Effector CD4-positive, alpha-beta T cell (primary cell): ENCODE measurements at places on chromosomes 7 and 10.

- DNase-seq: no peak
Observed at GRCh38 chr10:44907556-44907955, 3.6 kb upstream of the TMEM72 start.

GRCh38 chr10:75746356-75746755 lies 314.9 kb downstream of the LRMDA start:
- DNase-seq: no peak

GRCh38 chr10:125001313-125002046 lies 59.6 kb downstream of the ZRANB1 start:
- no peak for DNase-seq

GRCh38 chr10:6609625-6610024 lies 29.5 kb upstream of the PRKCQ start:
- no peak for DNase-seq

DNA sequence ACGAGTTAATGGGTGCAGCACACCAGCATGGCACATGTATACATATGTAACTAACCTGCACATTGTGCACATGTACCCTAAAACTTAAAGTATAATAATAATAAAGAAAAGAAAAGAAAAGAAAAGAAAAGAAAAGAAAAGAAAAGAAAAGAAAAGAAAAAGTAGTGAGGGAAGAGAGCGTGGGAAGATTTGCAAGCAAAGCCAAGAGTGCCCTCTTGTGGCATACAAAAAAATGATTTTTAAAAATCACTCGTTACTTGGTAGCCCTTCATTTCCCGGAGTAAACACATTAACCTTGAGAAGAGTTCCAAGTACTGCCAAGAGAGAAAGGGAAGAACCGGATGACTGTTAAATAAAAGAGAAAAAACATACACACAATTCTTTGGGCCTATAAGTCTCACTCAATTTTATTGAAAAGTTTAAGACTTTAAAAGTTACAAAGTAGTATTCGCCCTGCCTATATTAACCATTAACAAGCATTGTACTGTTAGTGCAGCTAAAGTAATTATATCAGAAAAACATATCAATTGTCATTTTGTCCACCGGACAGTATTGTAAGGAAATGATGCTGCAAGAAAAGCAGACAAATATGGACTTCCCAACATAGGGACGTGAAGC lies 6.2 kb upstream of the CH25H start:
- DNase-seq: no peak

DNA sequence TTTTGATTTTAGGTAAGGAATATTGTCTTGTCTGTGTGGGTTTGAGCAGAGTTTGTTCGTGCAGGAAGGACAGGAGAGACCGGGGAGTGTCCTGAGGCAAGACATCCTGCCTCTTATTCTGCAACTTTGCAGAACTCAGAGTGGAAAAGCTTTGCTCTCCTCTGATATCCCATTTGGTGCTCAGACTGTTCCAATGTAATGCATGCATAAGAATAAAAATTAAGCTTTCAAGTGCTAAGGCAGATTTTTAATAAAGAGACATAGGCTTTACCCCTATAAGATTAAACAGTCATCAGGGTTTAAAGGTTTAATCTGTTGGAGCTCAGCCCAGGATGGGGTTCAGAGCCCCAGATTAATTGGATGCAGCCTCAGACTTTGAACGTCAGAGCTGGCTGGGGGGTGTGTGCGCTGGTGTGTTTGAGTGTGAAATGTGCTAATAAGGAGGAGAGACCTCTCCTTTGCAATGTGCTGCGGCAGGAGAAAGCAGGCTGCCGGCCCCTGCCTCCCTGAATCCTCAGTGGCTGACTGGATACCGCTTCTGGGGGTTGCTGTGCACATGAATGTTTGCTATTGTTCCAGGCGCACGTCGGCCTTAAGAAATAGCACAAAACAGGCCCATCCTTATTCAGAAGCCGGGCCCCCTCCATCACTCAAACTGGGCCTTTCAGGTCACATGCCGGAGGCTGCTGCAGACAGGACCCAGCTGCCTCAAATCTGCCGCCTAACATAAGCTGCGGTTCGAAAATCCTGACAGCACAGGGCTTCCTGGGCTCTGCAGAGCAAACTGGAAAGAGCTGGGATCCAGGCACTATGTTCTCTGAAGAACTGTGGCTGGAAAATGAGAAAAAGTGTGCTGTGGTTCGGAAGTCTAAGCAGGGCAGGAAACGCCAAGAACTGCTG lies 84.1 kb upstream of the PRR15 start:
- DNase-seq: no peak

- no peak for DNase-seq
Observed at GRCh38 chr7:145434811-145435210, 599.0 kb upstream of the TPK1 start.

GRCh38 chr7:45812946-45813345 lies 59.9 kb downstream of the CCDC201 start:
- no peak for DNase-seq

DNA sequence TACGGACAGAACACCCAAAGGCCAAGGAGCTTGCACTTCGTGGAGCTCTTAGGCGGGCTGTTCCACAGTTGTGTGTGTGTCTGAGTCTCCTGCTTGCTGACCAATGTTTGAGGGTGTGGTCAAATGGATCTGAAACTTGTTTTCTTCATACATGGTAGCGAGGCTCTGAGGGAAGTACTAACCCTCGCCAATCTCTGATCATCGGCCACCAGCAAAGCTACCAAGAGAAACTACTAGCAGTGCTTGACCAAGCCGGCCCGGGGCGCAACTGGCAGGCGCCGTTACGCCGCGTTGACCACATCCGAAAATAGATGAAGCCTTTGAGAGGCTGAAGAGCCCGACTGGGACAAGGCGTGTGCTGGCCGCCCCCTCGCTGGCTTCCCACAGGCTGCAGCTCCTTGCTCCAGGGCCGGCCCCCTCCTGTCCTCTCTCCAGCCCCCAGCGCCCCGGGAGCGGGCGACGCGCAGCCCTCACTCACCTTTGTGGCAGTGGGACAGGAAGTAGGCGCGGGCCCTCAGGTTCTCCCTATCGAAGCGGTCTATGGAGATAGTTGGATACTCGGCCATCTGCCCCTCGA lies 384 bp downstream of the DCLRE1C start:
- no peak for DNase-seq

DNA sequence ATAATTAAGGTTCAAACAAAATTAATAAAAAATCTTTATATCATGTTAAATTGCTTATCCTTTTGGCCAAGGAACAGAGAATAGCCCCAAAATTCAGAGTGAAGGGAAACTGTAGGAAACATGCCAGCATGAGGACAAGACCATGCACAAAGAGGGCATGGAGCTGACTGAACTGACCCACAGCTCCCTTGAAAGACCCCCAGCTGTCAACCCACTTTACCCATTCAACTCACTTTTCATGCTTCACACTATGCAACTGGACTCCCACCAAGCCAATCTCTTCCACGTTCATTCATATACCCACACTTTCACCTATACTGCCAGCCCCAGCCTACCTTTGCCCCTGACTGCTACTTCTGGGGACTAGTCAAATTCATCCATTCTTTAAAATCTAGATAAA lies 10.2 kb downstream of the FBXW4 start:
- DNase-seq: no peak

GRCh38 chr7:47451851-47452205 lies 130.1 kb downstream of the TNS3 start:
- no peak for DNase-seq

DNA sequence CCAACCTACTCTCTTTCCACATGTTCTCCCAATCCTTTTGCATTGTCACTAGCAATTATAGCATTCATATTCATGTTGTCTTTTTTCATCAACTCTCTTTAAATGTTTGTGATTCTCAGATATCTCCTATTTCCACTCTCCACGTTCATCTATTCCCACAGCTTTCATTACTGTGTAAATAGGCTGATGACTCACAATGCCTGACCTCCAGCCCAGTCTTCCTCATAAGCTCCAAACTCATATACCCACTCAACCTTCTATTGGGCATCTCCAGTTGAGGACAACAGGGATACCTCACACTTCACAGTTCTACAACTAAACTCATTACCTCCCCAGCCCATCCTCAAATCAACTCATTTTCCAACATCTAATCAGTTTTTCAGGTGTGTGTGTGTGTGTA lies 194.1 kb downstream of the DGKI start:
- DNase-seq: no peak

- DNase-seq: no peak
Observed at GRCh38 chr7:134356421-134356936, 39.7 kb upstream of the SLC35B4 start.

- DNase-seq: no peak
Observed at GRCh38 chr7:155694851-155695250, 50.4 kb downstream of the RBM33 start.

DNA sequence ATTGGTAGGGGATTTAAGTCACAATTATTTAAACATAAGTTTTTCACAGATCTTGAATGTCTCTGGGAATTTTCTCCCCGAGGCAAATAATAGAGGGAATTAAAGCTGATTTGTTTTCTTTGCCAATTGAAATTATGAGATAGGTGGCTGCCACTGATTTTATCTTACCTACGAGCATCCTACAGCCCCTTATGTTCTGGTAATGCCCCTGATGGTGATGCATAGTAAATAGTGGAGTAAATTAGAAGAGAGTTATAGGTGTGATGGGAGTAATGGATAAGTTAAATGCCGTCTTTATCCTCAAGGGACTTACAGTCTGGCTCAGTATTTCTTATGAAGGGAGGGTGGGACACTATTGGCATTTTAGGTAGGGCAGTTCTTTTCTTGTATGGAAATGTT lies 58.1 kb downstream of the HDAC9 start:
- DNase-seq: no peak

DNA sequence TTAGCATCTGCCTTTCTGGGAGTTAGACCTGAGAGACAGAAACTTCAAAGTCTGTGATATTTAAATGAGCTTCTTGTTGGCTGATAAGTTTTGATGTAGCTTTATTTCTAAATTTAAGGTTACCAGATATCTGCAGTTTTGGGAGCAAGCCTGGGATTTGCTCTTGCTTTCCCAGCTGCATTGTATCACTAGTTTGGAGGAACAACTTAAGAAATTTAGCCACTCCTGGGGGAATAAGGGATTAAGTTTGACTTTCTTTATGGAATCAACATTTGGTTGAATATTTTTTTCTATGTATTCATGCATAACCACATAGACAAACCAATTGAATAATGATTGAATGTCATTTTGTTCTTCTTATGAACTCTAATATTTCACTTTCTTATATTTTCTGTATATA lies 178.6 kb downstream of the POLR1F start:
- no peak for DNase-seq

GRCh38 chr10:93462881-93463280 lies 19.3 kb downstream of the MYOF start:
- DNase-seq: no peak

- DNase-seq: no peak
Observed at GRCh38 chr10:34041871-34042270, 707.4 kb upstream of the NRP1 start.

- no peak for DNase-seq
Observed at GRCh38 chr7:154541606-154542005, 461.3 kb downstream of the PAXIP1 start.

- DNase-seq: no peak
Observed at GRCh38 chr7:36982766-36983165, 258.5 kb upstream of the AOAH start.

GRCh38 chr10:43156590-43157341 lies 18.5 kb downstream of the CSGALNACT2 start:
- DNase-seq: no peak

DNA sequence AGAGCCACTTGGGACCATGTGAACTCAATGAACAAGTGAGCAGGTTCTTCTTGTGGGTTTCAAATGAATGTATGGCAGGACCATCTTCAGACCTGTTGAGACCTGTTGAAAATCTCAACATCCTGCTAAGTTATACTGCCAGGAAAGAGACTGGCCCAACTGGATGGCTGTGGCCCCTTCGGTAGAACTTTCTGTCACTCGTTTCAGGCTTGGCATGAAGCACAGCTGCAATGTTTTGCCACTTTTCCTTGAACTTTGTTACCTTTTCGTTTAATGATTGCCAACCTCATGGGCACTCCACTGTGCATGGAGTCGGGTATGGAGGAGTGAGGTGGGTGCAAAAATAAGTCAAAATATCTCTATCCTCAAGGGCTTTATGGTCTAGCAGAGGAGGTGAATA lies 36.7 kb upstream of the SLC35B4 start:
- no peak for DNase-seq

DNA sequence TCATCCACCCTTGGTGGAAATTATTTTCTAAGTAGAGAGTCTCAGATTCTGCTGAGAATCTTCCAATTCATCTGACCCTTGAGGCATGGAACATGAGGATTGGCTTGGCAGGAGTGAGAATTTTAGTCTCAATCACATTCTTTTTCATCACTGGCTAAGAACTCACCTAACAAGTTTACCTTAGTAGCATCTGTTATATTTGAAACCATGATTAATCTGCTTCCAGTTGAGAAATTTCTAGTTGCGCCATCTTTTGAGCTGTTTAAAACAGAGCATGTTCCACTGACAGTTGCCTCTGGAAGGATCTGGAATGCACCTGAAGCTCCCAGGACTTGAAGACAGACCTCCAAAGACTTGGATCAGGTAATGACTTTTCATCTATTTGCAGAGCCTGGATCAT lies at the start of gene LIPK:
TSS of gene LIPK (plus strand) at position 292 of the 400 bp plus-strand sequence. CDS start 18,295 bp downstream, outside the sequence.
- no peak for DNase-seq

DNA sequence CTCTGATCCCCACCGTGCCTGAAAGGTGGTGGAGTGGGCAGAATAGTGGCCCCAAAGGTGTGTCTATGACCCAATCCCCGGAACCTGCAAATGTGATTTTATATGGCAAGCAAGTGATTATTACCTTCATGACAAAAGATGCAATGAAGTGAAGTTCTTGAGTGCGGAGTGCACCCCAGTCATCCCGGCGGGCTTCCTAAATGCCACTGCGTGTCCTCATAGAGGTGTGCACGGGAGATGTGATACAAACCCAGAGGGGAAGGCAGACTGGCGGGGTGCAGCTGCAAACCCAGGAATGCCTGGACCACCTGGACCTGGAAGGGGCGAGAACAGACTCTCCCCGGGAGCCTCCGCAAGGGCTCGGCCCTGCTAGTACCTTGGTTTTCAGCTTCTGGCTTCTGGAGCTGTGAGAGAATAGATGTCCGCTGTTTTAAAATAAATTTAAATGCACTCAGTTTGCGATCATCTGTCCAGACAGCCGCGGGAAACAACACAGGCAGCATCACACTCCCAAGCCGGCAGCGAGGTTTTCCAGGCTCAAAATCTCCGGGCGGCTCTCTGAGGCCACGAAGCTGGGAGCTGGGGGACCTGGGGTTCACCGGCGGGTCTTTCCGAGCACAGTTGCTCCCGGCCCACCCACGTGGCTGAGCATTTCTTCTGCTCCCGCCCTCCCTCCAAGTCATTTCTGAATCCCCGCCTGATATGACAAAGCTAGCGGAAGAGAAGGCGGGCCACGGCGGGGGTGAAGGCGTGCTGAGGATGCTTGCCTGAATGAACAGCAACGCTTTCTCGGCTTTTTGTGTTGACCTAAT lies 50.4 kb upstream of the EBF3 start:
- DNase-seq: no peak

- DNase-seq: no peak
Observed at GRCh38 chr7:29499932-29500331, 63.7 kb upstream of the PRR15 start.

DNA sequence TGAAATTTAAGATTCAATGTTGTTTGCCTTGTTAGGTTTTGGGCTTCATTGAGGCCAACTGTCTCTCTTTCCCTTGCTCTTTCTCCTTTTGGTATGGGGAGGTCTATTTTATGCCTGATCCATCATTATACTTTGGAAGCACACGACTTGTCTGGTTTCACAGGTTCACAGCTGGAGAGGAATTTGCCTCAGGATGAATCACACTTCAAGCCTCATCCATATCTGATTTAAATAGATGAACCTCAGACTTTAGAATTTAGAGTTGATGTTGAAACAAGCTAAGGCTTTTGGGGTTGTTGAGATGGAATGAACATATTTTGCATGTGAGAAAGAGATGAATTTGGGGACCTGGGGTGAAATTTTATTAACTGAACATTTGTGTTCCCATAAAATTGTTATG lies 150.5 kb upstream of the IGFBP3 start:
- DNase-seq: no peak

- no peak for DNase-seq
Observed at GRCh38 chr10:68303849-68304412, 27.9 kb upstream of the HNRNPH3 start.
